ENCODE measurements at places on chromosomes 4 and X.

GRCh38 chrX:30620980-30621618, 32.1 kb upstream of the GK start:
- no peak for DNase-seq

GRCh38 chrX:44012484-44013096, 39.4 kb upstream of the NDP start:
- no peak for DNase-seq

DNA sequence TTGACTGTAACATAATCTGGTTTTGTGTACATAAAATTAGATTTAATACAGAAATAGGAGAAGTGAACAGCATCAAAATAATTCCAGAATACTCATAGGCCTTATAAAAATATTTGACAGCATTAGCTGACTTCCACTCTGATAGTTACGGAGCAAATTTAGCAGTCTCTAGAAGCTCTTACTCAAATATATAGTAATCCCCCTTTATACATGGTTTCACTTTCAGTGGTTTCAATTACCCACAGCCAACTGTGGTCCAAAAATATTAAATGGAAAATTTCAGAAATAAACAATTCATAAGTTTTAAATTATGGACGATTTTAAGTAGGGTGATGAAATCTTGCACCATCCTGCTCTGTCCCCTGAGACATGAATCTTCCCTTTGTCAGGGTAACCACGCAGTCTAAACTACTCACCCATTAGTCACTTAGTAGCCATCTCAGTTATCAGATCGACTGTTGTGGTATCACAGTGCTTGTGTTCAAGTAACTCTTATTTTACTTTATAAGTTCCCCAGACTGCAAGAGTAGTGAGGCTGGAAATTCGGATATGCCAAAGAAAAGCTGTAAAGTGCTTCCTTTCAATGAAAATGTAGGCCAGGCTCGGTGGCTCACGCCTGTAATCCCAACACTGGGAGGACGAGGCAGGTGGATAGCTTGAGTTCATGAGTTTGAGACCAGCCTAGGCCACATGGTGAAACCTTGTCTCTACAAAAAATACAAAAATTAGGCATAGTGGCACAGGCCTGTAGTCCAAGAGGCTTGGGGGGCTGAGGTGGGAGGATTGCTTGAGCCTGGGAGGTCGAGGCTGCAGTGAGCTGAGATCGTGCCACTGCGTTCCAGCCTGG, 17.2 kb upstream of the RTL9 start:
- no peak for DNase-seq

- DNase-seq, result peak; percentile 71
Measured at GRCh38 chr4:6019316-6020263, 1.4 kb upstream of the C4orf50 start.

- DNase-seq, result peak; percentile 37
Measured at GRCh38 chr4:41212616-41213203, 1.6 kb downstream of the APBB2 start.

DNA sequence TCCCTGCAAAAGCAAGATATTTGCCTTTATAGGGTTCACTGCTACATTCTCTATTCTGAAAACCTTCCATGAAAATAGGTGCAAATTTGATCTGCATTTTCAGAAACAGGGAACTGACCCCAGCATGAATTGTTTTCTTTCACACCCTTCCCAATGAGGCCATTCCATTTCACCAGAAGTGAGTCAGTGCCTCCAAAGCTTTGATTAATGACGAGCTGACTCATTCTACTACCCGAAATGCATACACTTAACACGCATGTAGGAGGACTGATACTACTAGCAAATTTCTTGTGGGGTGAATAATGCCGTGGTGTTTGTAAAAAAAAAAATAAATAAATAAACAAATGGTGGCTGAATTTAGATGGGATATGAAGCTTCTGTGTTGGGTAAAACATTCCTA, 146.9 kb upstream of the FGF13 start:
- DNase-seq, result no peak

GRCh38 chr4:141207961-141208360, 12.7 kb upstream of the ZNF330 start:
- no peak for DNase-seq

DNA sequence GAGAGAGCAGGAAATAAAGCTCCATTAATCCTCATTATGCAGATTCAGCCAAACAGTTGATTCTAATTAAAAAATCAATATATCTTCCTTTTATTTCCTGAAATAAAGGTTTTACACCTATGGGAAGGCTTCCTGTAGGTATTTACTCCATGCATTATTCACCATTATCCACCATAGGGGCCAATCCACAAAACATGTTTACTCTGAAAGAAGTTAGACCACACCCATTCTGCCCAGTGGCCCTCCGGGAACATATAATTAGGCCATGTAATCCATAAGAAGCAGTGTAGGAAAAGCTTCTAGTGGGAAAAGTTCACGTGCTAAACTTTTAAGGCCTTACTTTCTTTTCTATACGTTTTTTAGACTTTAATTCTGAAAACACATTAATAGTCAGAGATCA, 57.7 kb downstream of the SAT1 start:
- no peak for DNase-seq

DNA sequence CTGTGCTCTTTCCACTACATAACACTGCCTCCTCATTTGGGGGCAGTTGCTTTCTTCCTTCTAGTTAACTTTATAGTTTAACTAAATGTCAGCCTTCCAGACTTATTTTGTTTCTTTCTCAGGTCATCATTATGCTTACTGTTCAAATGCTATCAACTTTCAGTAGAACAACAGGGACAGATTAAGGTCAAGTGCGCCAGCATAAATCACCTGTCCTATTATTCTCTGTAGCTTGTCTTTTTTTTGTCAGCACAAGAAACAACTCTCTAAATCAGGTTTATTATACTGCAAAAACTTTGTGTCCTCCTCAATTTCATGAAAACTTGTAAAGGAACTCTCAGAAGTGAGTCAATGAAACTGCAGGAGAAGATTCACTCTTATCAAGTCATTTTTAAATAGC, 19.6 kb downstream of the SPANXA2 start:
- DNase-seq, result no peak

- DNase-seq, result no peak
Measured at GRCh38 chr4:113958766-113959538, 20.5 kb downstream of the ARSJ start.

DNA sequence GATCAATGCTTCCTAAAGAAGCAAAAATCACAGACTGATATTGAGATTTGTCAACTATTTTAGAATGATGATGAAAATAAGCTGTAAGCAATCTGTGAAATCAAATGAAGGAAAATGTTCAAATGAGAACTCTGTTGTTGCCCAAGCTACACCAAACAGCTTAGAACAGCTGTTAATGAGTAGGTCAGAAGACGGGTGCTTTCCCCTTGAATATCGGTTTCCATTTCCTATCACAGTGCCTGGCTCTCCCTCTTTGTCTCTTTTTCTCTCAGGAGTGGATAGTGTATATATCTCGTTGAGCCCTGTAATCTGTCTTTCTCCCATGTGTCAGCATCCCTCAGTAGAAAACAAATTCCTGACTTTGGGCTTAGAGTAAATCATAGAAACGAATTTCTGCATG, 1592.9 kb upstream of the TENM3 start:
- no peak for DNase-seq

DNA sequence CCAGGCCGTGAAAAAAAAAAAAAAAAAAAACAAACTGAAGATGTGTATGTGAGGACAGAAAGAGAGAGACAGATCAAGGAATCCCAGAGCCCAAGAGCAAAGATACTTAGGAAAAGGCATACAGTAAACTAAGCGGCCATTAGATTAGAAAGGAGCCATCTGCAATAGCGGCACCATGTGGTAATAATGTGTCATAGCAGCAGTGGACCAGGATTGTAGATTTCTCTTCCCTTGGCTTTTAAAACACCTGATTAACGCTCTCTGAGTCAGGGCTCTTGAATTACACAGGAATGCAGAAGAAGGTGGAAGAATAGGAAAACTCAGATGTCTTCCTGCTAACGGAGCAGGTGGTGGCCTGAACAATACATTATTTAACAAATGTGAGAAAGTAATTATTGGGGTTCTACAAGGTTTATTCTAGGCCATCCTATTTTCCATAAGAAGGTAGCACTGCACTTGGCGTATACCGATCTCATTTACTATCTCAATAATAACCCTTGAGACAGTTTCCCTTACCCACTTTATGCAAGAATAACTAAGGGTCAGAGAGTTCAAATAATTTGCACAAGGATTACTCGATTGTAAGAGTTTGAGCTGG, 182.7 kb downstream of the KCNIP4 start:
- peak; percentile 51 for DNase-seq

DNA sequence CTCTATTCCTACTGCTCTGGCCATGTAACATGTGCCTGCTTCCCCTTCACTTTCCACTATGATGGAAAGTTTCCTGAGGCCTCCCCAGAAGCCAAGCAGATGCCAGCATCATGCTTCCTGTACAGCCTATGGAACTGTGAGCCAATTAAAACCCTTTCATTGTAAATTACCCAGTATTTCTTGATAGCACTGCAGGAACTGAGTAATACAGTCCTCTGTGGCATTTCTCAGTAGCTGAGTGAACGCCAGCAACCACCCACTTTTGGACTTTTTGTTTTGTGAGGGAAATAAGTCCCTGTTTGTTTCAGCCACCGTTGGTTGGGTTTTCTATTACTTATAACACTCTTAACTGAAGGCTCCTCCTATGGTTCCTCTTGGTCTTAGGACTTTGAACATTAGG, 104.1 kb downstream of the C4orf51 start:
- no peak for DNase-seq

- peak; percentile 46 for DNase-seq
Measured at GRCh38 chrX:40097504-40098263, at the start of gene BCOR. TSS of gene BCOR (minus strand) at chrX:40097958. CDS start at chrX:40077929, 20,029 bp downstream.

- DNase-seq, result no peak
Measured at GRCh38 chr4:100208459-100208858, 18.2 kb upstream of the DDIT4L start.

GRCh38 chr4:152099061-152099425, 338.2 kb upstream of the GATB start:
- no peak for DNase-seq

GRCh38 chr4:24793219-24794005, 2.0 kb upstream of the SOD3 start:
- no peak for DNase-seq

DNA sequence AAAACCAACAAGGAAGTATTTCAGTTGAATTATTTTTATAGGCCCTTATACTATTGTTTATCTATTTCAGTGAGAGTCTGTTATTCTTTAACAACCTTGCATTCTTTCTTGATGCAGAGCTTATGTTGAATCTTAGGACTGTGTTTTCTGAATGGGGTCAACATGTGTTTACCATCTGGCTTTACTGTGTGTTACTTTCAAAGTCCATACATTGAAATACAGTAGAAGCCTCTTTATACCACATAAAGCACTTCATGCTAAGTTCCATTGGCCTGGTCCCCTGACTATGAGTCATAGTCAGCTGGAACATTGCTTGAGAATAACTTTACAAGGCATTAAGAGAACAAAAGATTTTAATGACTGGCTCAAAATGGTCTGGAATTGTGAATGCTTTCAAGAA, 152.6 kb downstream of the GASK1B start:
- DNase-seq, result no peak

DNA sequence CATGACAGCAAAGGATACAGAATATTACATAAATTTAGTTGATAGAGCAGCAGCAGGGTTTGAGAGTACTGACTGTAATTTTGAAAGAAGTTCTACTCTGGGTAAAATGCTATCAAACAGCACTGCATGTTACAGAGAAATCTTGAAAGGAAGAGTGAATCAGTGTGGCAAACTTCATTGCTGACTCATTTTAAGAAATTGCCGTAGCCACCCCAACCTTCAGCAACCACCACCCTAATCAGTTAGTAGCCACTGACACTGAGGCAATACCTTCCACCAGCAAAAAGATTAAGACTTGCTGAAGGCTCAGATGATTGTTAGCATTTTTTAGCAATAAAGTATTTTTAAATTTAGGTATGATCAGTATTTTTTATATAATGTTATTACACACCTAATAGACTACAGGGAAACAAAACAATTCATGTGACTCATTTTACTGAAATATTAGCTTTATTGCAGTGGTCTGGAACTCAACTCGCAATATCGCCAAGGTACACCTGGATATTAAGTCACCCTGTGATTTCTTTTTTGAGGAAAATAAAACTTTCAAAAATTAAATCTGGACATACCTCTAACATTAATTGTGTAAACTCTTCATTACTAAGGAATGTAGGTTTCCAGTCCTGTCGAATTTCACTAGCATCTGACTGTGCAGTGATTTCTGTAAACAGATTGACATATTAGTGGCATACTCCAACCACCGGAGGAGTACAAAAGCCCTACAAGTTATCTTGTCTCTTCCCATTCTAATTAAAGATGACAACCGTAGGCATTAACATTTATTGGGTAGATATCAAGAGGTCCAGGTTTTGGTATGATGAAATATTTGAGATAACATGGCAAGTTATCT, 71.1 kb downstream of the CLOCK start:
- no peak for DNase-seq

DNA sequence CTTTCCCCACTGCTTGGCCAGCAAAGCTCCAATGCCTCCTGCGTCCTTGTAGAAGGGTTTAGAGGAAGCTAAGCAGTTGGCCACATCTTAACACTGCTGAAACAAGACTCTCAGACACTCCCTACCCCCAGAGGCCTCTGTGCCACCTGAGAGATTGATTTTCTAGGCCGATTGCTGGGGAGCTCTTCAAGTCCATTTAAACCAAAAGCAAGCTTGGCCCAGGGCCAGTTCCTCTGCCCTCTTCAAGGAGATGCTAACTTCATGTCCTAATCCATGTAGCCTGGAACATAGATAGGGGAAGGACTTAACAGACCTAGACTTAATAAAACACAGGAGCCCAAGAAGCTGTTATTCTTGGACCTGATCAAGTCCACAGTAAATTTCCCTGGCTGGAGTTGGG, 27.2 kb upstream of the FMR1NB start:
- DNase-seq, result no peak

DNA sequence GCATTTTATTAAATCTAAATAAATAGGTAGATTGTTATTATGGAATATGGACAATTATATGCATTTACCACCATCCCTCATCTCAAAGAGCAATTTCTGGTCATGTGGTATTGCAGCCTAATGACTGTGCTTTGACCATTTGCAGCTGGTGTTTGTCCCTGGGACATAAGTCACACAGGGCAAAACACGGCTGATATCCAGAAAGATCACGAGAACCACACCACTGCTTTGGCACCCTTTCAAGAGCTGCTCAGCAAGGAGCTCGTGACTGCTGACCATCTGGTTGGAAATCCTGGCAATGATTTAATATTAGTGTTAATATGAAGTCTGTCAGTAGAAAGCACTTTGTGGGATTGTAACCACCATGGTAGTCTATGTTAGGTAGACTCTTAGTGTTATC, 545.0 kb downstream of the GBA3 start:
- no peak for DNase-seq

DNA sequence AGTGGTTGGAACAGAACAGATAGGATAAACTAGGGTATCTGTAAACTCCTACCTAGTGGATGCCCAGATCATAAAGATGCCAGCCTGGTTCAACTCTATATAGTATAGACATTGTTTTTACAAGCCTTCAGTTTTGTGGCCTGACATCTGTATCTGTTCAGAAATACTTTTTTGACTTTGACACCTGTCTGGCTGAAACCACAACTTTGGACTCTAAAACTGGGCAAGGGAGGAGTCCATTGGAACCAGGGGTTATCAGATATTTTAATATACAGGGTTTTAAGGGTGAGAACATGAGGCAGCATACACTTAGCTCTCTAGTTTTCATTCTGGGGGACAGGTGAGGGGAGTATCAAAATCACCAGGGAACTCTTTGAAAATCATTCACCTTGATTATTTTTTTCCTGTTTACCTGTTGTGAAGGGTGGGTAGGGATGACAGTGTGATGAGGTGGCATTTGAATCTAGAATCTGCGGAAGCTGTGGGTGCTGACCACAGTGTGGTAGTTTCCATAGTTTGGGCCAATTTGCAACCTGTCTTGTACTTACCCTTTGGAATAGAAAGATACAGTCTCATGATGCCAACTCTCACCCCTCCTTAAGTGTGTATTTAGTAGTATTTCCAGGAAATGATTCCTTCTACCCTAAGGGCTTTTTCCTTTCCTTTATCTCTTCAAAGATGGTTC, 20.6 kb downstream of the GAB1 start:
- DNase-seq, result no peak
